ENCODE measurements at places on chromosomes 16 and 17.

DNA sequence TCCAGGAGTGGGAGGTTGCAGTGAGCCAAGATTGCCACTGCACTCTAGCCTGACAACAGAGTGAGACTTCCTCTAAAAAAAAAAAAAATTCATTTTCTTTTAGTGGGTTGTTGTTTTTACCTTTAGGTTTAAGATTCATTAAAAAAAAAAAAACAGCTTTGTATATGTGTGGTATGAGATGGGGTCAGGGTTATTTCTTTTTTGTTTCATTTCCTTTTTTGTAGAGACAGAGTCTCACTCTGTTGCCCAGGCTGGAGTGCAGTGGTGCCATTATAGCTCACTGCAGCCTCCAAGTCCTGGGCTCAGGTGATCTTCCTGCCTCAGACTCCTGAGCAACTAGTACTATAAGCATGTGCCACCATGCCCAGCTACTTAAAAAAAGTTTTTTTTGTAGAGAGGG lies 47.0 kb downstream of the BCAS3 start:
- DNase-seq, result no peak

DNA sequence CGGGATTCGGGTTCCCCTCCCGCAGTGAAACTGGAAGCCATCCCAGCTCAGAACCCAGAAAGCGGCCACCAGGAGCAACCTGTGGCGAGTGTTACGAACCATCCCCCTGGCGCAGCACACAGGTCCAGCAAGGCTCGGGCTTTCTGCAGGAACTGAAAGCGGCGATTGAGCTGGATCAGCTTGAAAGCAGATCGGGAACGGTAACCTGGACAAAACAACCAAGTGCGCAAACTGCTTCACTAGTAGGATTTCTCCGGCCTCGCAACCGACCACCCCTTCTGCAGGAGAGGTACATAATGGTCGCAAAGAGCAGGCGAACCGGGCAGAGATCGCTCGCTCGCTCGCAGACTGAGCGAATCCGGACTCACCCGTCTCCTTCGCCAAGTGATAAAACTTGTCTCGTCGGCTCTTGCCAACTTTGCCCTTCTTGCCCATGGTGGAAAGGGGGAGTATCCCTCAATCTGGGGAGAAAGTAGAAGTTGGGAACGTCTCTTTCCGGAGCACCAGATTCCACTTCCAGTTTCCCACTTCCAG lies 696 bp upstream of the PSMC5 start:
- DNase-seq, result no peak

- no peak for DNase-seq
Measured at GRCh38 chr17:74408262-74408661, 23.6 kb upstream of the GPRC5C start.

GRCh38 chr17:8151641-8152111 lies 528 bp downstream of the PER1 start:
- peak; percentile 75 for DNase-seq

DNA sequence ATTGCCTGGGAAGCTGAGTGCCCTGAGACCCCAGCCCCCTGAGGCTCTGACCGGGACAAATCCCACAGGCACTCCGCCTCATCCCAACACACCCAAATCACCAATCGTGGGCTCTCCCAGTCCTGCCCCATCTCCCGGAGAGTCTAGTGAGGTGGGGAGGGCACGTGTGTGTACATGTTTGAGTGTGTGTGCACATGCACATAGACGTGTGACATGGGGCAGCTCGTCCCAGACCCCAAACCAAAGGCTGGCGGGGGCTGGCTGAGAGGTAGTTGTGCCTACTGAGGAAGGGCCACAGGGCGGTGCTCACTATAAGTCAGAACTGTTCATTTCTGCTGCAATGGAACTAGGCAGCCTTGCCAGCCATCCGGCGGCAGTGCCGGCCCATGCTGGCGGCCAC lies 8.6 kb downstream of the SNAI3 start:
- DNase-seq, result no peak

DNA sequence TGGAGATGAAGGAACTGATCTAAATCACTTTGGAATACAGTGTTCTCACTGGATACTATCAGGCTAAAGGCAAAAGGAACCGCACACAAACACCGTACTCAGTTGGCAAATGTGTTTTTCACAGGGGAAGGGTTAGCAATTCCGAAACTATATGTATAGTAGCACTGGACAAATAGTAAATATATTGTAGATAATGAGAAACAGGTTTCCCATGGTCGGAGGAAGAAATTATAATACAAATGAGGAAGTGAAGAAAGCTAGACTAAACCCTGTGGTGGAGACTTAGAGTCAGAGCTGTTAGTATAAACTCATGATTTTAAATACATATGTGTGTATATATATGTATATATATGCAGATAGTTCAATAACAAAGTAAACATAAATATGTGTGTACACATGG lies 414.1 kb upstream of the SALL1 start:
- DNase-seq, result no peak

- DNase-seq, result peak; percentile 43
Measured at GRCh38 chr17:77465358-77466041, 324.7 kb downstream of the SEC14L1 start.

DNA sequence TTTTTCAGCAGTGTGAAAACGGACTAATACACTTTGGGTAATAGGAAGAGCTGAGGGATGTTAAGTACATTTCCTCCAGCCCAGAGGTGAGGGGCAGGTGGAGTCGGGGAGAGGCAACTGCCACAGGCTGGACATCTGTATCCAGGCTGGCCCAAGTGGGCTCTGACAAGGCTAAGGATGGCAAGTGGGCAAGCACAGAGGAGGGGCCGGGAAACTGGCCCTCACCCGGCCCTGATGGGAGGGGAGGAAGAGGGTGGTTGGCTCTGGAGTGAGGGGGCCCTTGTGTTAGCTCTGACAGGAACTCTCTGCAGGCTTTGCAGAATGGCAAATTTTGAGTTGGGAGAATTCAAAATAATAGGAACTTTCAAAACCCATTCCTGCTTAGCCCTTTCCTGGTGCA lies 251.0 kb upstream of the TNRC6C start:
- DNase-seq, result no peak

- no peak for DNase-seq
Measured at GRCh38 chr17:62929320-62929719, 36.7 kb upstream of the TANC2 start.

DNA sequence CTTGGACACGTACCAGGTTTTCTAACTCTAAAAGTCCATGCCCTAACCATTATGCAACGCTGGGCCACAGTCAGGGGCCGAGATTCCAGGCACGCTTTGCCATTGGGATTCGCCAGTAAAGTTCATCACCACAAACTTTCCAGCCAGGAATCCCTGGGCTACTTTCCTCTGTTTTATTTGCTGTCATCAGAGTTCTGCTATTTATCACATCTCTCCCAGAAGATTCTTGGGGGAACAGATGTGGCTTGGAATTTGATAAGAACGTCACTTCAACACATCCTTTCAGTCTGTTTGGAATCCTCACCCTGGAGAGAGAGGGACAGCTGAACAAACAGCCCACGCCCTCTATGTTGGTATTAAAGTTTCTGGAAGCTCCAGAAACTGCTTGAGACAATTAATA lies 109.6 kb upstream of the CACNG3 start:
- no peak for DNase-seq

- no peak for DNase-seq
Measured at GRCh38 chr17:47301831-47302230, 21.9 kb upstream of the EFCAB13 start.

- DNase-seq, result no peak
Measured at GRCh38 chr17:63362115-63362514, 84.0 kb downstream of the CYB561 start.

DNA sequence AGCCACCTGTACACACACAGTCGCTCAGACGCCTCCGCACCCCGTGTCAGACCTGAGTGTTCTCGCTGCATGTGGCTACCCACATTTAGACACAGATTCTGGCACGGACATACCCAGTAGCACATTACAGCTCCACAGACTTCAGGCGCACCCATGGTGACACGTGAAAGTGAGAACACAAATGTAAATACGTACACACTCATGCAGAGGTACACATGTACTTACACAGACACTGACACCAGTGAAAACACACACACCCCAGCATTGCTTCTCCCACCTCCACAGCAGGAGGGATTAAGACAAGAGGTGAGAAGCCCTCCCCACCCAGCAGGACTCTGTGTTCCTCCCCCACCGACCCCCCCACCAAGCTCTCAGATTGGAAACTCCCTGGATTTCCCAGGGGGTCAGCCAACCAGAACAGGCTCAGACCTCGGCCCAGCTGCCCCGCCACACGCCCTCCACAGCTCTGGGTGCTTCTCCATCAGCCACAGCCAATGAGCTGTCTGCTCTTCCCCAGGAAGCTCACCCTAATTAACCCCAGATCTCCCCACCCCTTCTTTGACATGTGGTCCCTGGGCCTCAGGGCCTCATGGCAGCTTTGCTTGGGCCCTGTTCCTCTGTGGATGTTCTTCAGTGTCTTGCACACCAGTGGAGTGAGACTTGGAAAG lies 5.3 kb upstream of the FOXN1 start:
- no peak for DNase-seq

DNA sequence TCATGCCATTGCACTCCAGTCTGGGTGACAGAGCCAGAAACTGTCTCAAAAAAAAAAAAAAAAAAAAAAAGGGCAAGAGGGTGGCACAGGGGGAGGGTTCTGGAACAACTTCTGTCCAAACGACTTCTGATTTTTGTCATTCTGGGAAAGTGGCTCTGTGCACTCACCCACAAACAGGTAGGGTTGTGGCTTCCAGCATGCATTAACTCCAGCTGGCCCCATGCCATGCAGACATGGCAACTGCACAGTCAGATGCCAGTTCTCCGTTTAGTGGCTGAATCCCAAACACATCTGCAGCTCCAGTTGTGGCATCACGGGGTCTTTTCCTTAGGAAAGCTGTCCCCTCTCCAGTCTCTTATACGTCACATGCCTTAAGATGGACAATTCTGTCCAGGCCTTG lies 30.3 kb downstream of the B4GALNT2 start:
- DNase-seq, result no peak

DNA sequence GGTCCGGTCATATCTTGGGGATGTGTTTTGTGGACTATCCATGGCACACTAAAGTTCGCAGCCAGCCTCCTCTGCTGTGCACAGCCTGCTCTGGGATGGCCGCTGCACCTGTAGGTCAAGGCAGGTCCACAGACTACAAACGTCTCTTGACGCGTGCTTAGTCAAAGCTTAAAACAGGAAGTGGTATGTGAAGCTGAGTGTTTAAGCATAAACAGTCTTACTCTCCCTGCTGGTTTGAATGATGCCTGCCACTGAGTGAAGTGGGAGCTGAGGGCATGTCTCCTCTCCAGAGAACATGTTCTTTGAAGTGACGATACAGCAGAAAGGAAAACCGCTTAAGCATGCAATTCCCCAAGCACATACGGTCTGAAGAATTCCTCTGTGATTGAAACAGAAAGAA lies 365.6 kb downstream of the SLC39A11 start:
- no peak for DNase-seq

DNA sequence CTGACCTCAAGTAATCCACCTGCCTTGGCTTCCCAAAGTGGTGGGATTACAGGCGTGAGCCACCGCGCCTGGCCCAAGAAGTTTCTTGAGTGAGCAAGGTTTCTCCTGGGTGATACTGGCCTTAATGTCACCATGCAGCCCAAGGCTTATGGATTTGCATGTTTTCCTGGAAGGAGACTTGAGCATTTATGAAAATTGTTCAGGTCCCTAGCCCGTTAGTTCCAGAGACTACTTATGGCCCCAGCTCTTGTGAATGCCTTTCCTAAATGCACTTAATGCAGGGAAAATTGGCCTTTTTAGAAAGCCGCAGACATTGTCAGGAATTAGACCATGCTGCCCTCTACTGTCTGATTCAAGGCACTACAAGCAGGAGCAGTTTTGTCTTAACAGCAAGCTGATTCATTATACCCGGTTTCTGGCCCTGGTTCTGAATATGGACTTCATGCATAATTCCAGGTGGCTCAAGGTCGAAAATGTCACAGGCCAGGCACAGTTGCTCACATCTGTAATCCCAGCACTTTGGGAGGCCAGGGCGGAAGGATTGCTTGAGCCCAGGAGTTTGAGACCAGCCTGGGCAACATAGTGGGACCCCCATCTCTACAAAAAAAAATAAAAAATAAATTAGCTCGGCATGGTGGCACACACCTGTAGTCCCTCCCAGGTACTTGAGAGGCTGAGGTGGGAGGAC lies 91.3 kb downstream of the SNX29 start:
- peak; percentile 55 for DNase-seq

- no peak for DNase-seq
Measured at GRCh38 chr16:11806721-11807120, 9.7 kb upstream of the ZC3H7A start.

DNA sequence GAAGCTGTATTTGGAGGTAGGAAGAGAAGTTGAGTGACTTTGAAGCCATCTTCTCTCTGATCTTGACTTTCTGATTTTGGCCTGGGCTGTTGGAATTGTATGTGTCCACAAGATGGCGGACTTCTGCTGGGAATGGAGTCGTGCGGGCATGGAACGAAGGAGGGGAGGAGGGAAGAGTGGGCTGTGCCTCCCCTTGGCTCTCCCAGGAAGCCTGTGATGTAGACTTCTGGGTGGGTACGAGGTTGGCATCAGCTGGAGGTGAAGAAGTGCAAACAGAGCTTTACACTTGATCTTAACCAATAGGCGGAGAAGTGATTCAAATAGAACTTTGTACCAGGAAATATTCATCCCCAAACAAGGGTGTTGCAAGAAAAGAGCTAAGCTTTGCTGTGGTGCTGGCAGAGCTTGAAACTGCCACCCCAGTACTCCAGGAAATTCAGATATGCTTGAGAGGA lies 7.4 kb upstream of the TMEM220 start:
- DNase-seq, result peak; percentile 46

DNA sequence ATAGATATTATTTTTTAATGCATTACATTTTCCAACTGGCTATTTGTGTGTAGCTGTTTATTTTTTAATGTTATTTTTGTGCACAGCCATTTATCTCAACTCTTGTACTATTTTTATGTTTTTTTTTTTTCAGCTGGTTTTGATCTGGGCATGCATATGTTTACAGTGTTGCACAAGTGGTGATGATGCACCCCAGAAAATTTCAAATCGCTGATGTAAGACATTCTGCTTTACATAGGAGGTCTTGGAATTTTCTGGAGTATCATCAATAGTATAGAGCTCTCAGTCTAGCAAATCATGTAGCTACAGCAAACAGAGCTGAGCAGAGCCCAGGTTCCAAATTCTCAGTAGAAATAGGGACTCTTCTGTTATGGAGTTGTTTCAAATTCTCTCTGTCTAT lies 30.2 kb downstream of the CACNG5 start:
- DNase-seq, result no peak

DNA sequence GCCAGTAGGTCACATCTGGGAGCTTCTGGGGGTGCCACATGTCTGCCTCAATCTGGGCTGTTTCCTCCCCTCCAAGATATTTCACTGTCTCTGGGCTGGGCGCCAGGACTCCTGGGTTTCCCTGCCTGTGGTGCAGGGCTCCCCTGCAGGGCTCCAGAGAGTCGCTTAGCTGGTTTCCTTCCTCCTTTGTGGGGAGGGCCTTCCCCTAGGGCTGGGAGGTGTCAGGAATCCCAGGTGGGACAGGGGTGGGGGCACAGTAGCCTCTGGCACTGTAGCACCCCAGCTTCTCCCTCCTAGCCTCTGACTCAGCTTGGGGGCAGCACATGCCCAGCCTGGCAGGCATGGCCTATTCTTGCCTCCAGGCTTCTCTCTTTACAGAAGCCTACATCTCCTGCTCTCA lies 2.6 kb downstream of the RARA start:
- DNase-seq, result no peak

All from substantia nigra (tissue), 51 donors.